ENCODE measurements at places on chromosomes 1 and 21.

DNA sequence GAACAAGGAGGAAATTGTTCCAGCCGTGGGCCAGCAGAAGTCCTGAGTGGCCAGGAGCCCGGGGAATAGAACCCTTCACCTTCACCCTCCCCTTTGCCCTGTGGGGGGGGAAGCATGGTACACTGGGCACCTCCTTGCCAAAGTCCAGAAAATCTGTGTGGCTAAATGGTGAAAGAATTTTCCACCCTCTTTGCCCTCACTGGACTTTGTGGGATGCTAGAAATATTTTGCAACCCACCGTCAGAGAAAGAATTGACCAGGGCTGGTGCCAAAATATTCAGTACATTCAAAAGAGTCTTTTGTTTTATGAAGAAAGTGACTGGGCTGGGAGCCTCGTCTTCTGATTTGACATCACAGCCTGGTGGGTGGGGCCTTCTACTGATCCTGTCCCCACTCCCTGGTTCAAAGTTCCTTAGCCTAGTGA, 14.6 kb downstream of the NFASC start:
- DNase-seq, result no peak

DNA sequence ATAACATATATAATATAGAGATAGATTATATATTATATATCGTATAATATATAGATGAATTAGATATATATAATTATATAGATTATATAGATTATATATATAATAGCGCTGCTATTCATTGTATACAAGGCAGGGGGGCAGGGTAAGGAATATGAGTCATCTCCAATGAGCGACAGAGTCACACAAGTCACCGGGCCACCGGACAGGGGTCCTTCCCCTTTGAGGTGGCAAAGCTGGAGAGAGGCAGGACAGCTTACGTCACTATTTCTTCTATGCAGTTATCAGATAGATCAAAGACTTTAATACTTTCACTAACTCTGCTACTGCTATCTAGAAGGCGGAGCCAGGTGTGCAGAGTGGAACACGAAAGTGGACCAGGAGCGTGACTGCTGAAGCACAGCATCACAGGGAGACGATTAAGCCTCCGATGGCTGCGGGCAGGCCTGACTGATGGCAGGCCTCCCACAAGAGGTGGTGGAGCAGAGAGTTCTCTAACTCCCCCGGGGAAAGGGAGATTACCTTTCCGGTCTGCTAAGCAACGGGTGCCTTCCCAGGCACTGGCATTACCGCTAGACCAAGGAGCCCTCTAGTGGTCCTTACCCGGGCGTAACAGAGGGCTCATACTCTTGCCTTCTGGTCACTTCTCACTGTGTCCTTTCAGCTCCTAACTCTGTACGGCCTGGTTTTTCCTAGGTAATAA, 2154.7 kb downstream of the MRPL39 start:
- DNase-seq, result no peak

DNA sequence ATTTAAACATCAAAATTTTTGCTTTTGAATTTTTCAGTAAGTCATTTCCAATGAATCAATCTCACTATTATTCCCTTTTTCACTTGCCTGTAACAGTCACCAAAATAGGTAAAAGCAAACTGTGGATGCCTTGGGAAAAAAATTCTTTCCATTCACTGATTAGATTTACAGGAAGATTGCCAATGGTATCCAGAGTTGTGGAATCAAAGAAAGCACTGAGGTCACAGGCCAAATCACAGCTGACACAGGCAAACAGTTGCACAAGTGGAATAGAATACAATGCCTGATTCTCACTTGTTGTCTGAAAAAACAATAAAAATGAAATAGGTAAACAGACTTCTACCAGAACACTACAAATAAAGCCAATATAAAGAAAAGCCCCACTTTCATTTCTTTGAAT, 48.4 kb downstream of the LTN1 start:
- DNase-seq, result no peak

DNA sequence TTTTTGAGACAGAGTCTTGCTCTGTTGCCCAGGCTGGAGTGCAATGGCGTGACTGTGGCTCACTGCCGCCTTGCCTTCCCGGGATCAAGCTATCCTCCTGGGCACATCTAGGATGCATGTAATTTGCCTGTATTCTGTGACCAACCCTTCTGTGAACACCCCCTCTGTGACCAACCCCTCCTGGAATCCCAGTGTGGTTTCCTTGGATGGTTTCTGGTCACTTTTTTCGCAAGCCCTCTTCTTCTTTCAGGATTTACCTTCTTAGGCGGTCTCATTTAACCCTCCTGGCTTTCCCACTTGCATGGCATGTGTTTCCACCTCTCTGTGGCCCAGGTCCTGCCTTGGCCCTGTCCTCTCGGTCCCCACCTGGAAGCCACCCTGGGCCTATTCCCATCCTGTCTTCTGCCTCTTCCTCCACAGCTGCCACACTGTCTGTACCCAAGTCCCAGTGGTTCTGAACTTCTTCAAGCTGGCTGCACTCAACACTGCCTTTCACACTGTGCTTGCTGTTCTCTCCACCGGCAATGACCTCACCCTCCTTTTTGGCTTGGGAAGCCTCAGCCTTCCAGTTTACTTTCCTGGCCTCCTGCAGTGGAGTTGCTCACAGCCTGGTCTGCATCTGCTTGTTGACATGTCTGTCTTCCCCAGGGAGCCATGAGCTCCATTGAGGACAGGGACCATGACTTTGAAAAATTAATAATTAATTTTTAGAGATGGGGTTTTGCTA, 57.0 kb downstream of the DISC1 start:
- DNase-seq, result no peak

- peak; percentile 35 for DNase-seq
Observed at GRCh38 chr1:197356723-197357533, 88.9 kb downstream of the CRB1 start.

- peak; percentile 12 for DNase-seq
Observed at GRCh38 chr1:12616709-12617373, 1.2 kb downstream of the DHRS3 start.

DNA sequence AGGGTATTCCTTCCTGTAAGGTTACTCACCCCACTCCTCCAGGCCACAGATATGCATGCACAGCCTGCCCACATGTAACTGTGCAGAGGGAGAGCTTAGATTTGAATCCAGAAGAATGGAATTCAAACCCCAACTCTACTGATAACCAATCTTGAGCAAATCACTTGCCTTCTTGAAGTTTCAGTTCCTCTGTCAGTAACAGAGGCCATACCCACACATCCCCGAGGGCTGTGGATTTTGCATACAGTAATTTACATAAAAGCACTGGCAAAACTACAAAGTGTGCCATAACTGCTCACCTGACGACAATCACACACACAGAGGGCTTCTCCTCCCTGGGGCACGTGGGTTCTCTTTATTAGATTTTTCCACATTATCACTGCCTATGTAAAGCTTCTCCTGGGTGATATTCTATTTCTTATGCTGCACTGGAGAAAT, 18.6 kb downstream of the CD247 start:
- peak; percentile 40 for DNase-seq

GRCh38 chr1:22188436-22188835, 45.5 kb upstream of the WNT4 start:
- no peak for DNase-seq

DNA sequence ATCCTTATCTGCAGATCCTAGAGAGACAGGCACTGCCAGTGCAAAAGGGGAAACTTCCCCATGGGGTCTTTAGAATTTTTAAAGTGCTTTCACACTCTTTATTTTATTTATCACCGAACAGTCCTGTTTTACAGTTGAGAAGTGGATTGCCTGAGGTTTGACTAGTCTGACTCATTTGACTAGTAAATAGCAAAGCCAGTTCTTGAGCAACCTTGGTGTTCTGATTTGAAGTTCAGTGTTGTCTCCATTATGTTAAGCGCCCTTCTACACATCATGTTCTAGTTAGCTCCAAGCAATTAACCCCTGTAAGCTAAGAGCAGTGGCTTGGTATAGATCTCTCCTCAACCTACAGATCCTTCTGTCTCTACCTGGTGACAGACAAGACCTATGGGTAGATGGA, 262.9 kb downstream of the CACNA1E start:
- no peak for DNase-seq
